Mucosa of descending colon (tissue), 3 donors: ENCODE measurements at places on chromosomes 12 and 14.

GRCh38 chr12:130424858-130425697 lies 87.4 kb downstream of the PIWIL1 start:
- no peak for DNase-seq

GRCh38 chr12:89645434-89645833 lies 63.2 kb downstream of the ATP2B1 start:
- DNase-seq: no peak

GRCh38 chr12:92866418-92866817 lies 62.7 kb downstream of the EEA1 start:
- no peak for DNase-seq

DNA sequence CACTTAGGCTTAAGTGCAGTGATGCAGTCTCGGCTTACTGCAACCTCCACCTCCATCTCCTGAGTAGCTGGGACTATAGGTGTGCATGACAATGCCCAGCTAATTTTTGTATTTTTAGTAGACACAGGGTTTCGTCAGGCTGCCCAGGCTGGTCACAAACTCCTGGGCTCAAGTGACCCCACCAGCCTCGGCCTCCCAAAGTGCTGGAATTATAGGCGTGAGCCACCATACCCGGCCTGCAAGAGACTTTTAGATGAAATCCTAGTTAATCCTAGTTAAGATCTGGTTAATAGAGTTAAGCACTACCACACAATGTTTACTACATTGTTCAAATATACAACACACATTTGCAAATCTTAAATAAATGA lies 196.5 kb upstream of the AMIGO2 start:
- no peak for DNase-seq

- DNase-seq: no peak
These were observed 453.7 kb downstream of the VRK1 start for GRCh38 chr14:97250931-97251330.

GRCh38 chr12:28604240-28604639 lies 414.0 kb downstream of the CCDC91 start:
- no peak for DNase-seq

GRCh38 chr12:91889910-91890309 lies 255.7 kb downstream of the BTG1 start:
- DNase-seq: no peak

DNA sequence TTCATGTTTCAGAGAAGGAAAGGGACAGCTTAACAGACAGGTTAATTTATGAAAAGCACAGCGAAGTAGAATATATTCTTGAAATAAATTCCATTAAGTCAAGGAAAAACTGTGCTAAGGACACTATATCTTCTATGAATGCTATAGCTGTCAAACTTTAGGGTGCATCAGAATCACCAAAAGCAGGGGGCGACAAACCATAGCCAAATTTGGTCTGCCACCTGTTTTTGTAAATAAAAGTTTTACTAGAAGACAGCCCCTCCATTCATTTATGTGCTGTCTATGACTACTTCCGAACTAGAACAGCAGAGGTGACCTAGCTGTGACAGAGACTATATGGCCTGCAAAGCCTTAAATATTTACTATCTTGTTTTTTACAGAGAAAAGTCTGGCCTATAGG lies 25.9 kb downstream of the PPP4R3A start:
- no peak for DNase-seq

- DNase-seq: no peak
These were observed 124.2 kb downstream of the GLT1D1 start for GRCh38 chr12:128977441-128977840.

GRCh38 chr12:94100211-94100627 lies 48.2 kb upstream of the PLXNC1 start:
- DNase-seq: no peak

DNA sequence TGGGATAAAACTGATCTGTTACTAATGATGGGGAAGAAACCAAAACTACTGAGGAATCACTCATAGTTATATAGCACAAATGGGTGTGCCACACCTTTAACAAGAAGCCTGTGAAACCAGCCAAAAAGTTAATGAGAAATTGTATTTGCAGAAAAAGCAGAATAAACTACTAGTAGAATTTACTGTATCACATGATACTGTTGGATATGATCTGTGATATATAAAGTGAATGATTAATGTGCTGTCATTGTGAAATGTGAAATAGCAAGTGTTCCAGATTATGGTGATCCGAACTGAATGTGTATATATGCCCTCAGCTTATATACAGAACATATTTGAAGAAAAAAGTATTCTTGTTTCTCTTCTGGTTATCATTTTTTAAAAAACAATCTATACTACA lies 30.5 kb downstream of the VEZT start:
- DNase-seq: no peak

DNA sequence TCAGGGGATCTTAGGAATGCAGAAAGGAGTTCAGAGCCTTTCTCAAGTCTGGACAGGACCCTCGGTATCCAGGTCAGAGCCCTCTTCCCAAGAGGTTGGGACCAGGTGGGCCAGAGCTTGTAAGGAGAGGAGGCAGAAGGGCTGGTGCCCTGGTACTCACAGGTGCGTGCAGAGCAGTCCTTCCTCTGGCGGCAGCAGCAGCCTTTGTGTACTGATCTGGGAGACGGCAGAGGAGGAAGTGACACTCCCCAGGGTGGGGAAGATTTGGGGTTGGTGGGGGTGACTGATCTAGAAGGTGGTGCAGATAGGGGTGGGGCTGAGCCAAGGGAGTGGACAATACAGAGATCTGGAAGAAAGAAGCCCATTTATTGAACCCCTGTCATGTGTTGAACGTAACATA lies at the start of gene ITGB7:
TSS of gene ITGB7 (minus strand) at position 210 of the 400 bp plus-strand sequence. CDS start 6,808 bp downstream, outside the sequence.
- peak; percentile 79 for DNase-seq
